ENCODE measurements at places on chromosomes 5 and 9.

DNA sequence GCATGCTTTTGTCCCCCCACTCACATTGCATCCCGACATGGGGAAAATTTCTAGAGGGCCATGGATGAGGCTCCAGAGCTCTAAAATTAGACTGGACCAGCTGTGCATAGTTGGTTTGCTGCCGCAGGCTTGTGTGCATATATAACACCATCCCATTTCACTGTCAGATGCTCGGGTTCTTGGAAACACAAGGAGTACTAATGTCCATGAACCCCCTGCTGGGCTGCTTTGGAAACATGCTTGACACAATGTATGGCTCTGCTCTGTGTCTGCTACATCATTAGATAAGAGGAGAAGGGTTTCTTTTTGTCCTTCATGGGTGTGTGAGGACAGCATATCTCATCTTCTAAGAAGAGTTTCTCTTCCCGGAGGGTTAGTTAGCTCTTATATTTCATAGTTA lies 292.1 kb upstream of the RORB start:
- DNase-seq: no peak

GRCh38 chr5:10618311-10618710 lies 54.4 kb downstream of the ANKRD33B start:
- no peak for DNase-seq

DNA sequence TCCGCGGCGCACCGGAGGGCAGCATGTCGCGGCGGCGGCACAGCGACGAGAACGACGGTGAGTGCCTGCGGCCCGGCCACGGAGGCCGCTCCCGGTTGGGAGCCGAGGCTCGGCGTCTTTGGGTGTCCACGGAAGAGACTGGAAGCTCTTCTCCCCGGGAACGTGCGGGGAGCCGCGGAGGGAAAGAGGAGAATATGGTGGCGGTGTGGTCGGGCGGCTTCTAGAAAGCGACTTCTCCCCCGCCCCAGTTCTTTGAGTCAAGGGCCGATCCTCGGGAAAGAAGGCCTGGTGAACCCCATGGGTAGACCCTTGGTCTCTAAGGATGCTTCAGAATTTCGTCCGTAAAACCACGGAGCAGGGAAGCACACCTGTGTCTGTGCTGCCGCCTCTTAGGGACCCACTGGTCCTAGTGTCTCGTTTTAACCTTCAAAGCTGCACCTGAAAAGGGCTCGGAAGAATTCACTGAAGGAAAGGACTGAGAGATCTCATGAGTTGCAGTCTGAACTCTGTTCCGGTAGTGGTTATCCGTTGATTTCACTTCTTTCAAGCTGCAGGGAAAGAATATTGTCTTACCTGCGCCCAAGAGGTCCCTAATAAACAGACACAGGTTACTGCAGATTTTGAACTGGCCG lies 354 bp downstream of the NCBP1 start:
- DNase-seq: no peak

GRCh38 chr5:82151662-82152061 lies 126.5 kb downstream of the RPS23 start:
- DNase-seq: no peak

Data from stimulated activated CD8-positive, alpha-beta memory T cell treated with anti-CD3 and anti-CD28 coated beads, Interleukin-2, amount 100 ng/mL, for 1 hour (primary cell).